ENCODE measurements at places on chromosomes 12 and 14. TPM values are rescaled to one million over a fixed set of nuclear protein-coding genes. Genes with fewer than 3 reads are reported as not detected.

The LHX5 gene
- total RNA-seq, result not detected

The SLC5A8 gene
- total RNA-seq, result not detected

The A2M gene
- 5.3 TPM for total RNA-seq

The ATL1 gene
- total RNA-seq, result 9.3 TPM

The ADAM20 gene
- not detected for total RNA-seq

The RAB15 gene
- total RNA-seq, result 10.1 TPM

The CDCA3 gene
- 75.3 TPM for total RNA-seq

The INHBC gene
- not detected for total RNA-seq

The CLEC4D gene
- not detected for total RNA-seq

The C12orf42 gene
- not detected for total RNA-seq

The KLRC2 gene
- not detected for total RNA-seq

The FGF23 gene
- not detected for total RNA-seq

The PMEL gene
- 0.87 TPM for total RNA-seq

The AQP6 gene
- total RNA-seq, result not detected

The LEMD3 gene
- 17.4 TPM for total RNA-seq

The AQP5 gene
- total RNA-seq, result not detected

The B4GALNT1 gene
- total RNA-seq, result 77.3 TPM

The LIN7A gene
- total RNA-seq, result 1.2 TPM

The HHIPL1 gene
- total RNA-seq, result 0.14 TPM

The SRGAP1 gene
- total RNA-seq, result 2.1 TPM

The FAM181A gene
- total RNA-seq, result not detected

The GZMH gene
- not detected for total RNA-seq

The NIN gene
- total RNA-seq, result 12.2 TPM

The RNASE7 gene
- total RNA-seq, result not detected

Data from H4 (cell line).